Stimulated activated naive CD4-positive, alpha-beta T cell treated with Interleukin-2 at 50 U/mL for 16 hours (primary cell): ENCODE measurements at places on chromosomes 7 and 10.

- DNase-seq: no peak
These were observed 738 bp downstream of the ETV1 start for GRCh38 chr7:13988731-13989125.

- DNase-seq: no peak
These were observed 375 bp upstream of the CHN2 start for GRCh38 chr7:29194206-29194593.

DNA sequence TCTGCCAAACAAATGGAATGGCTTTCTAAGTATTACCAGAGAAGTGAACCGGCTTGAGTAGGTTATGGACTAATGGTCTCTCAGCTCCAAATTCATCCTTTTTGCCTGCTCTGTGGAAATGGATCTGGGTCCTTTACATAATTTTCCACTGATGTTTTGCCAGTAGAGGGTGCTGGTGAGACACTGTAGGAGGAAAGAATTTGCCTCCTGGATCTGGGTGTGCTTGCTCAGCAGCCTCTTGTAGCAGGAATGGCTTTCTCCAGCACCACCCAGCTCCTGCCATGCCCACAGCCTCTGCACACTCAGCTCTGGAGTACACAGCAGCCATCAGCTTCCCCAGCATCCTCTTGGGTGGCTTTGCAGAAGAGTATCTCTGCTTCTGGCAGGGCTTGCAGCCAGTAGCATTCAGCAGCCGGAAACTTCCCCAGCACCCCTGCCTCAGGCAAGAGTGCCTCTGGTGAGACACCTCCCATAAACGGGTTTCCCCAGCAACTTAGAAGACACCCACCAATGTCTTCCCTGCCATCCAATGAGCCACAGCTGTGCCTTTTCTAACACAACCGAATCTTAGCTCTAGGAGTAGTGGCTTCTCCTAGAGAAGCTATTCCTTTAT is 235.0 kb upstream of the PLPP4 start:
- no peak for DNase-seq

DNA sequence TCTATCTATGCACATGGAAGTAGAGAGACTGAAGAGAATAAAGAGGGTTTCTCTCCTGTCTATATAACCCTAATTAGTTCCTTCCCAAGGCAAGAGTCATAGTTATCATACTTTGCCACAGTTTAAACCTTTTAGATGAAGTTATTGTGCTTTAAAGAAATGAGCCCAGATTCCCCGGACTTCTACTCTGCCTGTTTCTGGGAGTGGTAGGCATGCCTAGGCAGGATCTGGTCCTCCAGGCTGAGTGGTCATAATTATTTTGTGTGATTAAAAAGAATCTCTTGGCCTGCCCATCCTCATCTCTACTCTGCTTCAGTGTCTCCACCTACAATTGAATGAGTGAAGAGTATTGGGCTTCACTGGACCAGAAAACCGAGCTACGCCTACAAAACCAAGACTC is 179.2 kb downstream of the IMMP2L start:
- no peak for DNase-seq

GRCh38 chr10:2981361-2981801 is 86.0 kb upstream of the PFKP start:
- DNase-seq: no peak

GRCh38 chr10:68192113-68192512 is 39.8 kb downstream of the ATOH7 start:
- DNase-seq: no peak

DNA sequence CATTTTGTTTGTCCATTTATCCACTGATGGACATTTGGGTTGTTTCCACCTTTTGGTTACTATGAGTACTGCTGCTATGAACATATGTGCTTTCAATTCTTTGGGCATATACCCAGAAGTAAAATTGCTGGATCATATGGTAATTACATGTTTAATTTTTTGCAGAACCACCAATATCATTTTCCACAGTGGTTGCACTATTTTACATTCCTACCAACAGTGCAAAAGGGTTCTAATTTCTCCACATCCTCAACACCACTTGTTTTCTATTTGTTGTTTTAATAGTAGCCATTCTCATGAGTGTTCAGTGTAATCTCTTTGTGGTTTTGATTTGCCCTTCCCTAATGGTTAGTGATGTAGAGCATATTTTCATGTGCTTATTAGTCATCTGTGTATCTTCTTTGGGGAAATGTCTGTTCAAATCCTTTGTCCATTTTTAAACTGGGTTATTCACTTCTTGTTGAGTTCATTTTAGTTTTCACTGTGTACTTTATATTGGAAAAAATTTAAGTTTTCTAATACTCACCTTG is 101.9 kb downstream of the HIBADH start:
- DNase-seq: no peak

DNA sequence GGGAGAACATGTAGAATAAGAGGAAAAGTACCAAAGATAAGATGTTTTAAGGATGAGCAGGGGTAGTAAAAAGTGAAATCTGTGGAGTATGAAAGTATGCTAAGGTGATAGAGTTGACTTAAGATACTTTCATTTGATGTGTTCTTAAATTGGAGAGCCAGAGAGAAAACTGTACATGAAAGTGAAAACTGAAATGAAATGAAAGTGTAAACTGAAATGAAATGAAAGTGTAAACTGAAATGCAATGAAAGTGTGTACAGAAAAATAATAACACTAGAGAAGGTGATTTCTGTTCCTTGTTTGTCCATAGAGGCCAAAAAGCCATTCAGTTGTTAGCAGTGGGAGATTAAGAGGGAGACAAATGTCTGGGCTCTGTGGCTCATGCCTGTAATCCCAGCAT is 17.5 kb downstream of the AHR start:
- DNase-seq: no peak

DNA sequence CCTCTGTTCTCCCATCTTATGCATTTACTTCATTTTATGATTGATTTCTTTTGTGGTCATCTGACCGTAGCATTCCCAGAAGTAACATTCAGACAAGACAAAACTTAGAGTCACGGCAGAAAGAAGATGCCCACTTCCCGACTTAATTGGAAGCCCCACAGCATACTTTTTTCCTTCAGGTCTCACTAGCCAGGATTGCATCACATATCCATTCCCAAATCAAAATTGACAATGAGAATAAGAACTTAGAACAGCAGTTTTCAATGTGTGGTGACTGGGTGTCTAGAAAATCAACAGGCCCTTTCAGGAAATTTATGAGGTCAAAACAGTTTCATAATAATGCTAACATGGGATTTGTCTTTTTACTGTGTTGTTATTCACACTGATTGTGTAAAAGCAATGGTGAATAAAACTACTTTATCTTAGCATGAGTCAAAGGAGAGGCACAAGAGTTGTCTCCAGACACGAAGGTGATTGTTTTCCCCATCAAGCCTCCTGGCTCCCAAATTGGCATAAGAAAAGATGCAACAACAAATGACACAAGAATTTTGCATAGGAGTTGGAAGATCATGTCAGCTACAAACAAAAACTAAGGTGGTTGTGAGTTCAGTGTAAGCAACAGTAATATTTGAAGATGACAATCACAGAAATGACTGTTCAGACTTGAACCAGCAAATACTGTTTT is 493.9 kb downstream of the HTR7 start:
- DNase-seq: no peak

DNA sequence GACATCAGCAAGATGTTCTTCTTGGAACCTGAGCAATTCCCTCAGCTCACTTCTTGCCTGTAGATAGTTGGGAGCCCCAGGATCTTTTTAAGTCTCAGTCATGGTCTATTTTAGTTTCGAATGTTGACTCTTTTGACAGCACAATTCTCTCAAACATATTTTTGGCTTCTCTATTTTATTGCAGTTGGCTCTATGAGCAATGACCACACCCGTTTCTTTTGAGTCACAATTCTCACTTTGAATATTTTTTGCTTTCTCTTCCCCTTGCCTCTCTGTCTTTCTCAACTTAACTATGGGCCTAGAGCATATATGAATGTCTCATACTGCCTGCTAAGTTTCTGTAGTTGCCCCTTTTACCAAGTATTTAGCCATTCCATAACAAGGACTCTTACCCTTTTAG is 222.8 kb downstream of the PTN start:
- no peak for DNase-seq
